ENCODE measurements at places on chromosomes 7 and 10.
A peak's percentile ranks its signal among the peaks of the same experiment; 100 is the strongest.

DNA sequence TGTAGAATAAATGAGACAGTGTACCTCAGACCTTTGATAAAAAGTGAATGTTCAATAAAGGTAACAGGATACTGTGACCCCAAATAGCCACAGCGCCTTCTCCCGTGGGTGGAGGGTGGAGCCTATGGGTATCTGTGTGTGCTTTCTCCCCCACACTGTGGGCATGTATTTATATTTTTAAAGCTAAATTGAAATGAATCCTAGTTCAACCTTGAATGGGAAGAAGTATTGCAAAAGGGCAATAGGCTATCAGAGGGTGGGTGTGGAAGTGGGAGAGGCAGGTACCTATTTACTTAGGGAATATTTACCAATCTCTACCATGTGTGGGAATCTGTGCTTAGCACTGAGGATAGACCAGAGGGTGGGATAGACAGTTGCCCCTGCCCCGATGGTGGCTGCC, 68.9 kb downstream of the PFKFB3 start:
- DNase-seq: no peak

DNA sequence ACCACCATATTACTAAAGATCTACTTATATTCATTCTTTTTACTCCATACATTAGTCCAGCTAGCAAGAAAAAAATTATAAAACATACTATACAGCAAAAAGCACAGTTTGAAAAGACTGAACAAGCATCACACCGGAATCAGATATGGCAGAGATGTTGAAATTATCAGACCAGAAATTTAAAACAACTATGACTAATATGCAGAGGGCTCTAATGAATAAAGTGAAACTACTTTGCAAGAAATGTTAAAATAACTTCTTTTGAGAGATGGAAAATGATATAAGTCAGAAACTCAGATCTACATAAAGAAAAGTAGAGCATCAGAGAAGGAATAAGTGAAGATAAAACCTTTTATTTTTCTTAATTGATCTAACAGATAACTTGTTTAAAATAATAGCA, 50.9 kb downstream of the SGCE start:
- DNase-seq: no peak

GRCh38 chr10:88254091-88254490, 329.0 kb downstream of the RNLS start:
- DNase-seq: no peak

DNA sequence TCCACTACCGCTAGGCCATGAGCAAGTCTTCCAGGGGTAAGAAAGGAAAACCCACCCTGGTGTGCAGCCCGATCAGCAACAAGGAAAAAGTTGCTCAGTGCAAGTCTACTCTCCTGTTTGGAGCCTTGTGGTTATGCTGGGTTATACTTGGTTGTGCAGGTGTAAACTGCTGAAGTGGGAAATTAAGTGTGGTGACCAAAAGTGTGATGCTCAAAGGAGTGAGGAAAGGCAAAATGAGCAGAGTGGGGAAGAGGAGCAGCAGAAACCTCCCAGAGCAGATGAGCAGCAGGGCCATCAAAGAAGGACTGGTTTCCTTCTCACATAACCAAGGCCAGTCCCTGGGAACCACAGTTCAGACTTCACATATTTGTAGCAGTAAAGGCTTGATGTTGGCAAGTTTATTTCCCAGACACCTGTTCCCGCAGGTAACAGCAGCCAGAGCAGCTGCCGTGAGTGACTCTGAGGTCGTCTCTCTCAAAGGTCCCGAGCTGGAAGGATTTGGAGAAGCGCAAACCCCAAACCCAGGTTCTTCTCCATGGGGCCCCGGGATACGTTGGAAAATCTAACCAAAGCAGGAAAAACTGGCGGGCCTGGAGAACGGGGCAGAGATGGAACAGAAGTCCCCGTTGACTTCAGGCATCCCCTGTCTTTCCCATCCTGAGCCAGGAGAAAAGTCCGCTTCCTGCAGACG, 607 bp upstream of the SMO start:
- no peak for DNase-seq

DNA sequence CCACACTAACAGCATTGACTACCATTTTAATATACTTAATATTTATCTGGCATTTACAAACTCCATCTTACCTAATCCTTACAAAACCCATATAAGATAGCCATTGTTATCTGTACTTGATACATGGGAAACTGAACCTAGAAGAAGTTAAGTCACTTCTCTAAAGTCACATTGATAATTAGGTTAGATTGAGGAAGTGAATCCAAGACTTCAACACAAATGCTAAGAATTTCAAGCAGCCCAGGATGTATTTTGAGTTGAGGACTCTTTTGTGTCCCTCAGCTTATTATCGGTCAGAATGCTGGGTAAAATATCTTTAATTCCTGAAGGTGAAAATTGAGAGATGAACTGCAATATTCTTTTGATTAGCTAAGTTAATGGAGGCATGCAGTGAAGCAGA, 465.5 kb downstream of the PHTF2 start:
- DNase-seq: peak; percentile 34
